ENCODE measurements at places on chromosomes 13 and 19.

GRCh38 chr19:30547246-30547645 lies 175.1 kb downstream of the ZNF536 start:
- DNase-seq = no peak

DNA sequence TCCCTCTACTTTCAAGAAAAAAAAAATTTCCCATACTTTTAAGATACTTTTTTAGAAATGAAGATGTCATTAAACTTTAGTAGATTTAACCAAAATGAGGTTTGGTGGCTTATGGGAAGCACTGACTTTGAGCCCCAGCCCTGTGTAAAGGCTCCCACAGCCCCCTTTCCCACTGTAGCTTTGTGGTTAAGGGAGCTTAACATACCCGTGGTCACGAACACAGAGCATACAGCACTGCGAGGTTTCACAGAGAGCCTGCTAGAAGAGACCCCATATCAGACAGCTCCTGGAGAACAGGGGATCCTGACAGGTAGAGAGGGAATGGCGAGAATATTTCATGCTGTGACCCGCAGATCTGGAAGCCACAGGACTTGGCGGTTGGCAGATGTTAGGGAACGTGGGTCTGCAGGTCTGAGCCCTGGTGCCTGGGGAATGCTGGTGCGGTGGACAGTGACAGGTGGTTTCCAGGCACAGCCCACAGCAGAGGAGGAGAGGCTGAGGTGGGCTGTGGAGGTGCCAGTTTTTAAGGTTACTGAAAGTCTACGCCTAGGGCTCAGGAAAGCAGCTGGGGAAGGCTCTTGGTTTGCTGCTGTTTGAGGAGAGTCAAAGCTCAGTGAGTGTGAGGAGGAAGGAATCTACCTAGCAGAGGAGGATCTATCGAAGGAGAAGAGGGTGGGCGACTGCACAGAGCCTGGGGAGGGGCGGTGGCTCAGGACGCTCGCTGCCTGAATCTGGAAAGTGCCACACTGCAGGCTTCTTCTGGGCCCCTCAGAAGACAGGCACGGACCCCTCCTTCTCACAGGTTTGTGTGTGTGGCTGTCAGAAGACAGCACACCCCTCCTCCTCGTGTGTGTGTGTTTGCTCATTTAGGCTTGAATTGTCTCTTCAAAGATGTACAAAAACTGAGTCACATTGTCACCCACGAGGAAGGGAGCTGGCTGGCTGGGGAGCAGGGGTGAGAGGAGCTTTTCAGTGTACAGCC lies 49.9 kb downstream of the SLC7A9 start:
- no peak for DNase-seq

GRCh38 chr19:7788178-7788932 lies 25.3 kb downstream of the CLEC4M start:
- no peak for DNase-seq

- no peak for DNase-seq
These were observed 3.2 kb downstream of the TMEM160 start for GRCh38 chr19:47044946-47045866.

GRCh38 chr19:33685541-33685940 lies 63.8 kb downstream of the CHST8 start:
- no peak for DNase-seq

DNA sequence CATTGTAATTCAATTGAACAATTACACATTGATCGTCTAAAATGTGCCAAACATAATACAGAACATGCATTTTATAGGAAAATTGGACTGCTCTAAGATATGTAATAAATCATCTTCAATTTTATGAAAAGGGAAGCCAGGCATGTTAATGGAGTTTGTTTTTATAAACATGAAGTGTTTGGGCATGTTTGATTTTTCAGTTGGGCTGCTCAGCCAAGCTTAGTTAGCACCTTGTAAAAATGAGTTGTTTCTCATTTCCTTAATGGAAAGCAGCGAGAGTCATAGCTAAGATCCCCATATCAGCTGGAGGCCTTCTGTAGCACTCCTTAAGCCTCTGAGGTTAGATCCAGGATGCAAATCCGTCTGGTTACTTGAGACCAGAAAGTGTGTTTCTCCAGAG lies 422.3 kb downstream of the SPRY2 start:
- no peak for DNase-seq

DNA sequence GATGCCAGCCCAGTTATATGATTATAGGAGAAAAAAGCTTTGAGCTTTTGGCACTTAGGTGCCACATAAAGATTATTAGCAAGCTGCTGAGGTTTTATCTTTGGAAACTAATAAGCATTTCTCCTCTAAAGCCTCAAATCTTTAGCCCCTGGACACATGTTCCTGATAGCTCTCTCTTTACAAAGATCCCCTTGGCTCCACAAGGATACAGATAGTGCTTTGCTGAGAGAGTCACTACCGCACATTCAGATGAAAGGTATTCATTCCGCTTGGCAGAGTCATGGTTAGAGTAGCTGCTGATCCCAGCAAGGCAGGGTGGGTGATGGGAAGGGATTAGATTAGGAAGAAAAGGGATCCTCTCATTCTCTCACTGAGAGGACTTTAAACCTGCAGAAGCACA lies 28.2 kb upstream of the PSG7 start:
- DNase-seq = no peak

DNA sequence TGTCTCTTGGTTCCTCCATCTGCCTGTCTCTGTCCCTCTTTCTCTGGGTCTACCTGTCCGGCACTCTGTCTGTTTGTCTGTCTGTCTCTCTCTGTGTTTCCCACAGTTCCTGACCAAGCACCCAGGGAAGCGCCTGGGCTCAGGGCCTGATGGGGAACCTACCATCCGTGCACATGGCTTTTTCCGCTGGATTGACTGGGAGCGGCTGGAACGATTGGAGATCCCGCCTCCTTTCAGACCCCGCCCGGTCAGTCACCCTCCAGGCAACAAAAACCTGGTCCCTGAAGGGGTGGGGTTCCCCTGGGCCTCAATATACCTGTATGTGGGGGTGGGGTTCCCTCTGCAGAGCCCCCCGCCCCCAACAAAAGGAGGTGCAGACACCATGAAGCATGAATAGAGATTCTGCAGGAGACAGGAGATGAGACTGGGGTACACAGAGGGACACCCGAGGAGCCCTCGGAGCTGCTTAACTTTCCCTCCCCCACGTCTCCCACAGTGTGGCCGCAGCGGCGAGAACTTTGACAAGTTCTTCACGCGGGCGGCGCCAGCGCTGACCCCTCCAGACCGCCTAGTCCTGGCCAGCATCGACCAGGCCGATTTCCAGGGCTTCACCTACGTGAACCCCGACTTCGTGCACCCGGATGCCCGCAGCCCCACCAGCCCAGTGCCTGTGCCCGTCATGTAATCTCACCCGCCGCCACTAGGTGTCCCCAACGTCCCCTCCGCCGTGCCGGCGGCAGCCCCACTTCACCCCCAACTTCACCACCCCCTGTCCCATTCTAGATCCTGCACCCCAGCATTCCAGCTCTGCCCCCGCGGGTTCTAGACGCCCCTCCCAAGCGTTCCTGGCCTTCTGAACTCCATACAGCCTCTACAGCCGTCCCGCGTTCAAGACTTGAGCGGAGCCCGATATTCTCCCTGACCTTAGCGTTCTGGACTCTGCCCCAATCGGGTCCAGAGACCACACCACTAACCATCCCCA lies 2.6 kb upstream of the CACNG7 start:
- DNase-seq = peak; percentile 22

DNA sequence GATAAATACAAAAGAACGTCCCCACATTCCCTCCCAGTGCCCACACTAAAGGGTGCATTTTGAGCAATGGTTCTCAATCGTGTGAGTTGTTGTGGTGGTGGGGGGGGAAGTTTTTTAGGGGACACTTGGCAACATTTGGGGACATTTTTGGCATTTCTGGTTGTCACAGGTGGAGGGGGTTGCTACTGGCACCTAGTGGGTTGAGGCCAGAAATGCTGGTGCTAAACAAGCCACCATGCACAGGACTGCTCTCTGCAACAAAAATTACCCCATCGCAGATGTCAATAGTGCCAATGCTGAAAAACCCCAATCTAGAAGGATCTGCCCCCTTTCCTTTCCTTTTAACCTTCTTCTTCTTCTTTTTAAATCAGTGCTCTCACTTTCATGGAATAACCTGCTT lies 453.3 kb downstream of the TSHZ3 start:
- no peak for DNase-seq

GRCh38 chr13:51370116-51370515 lies 30.6 kb downstream of the SERPINE3 start:
- no peak for DNase-seq

GRCh38 chr19:45117167-45117594 lies 24.2 kb downstream of the PPP1R37 start:
- no peak for DNase-seq

- no peak for DNase-seq
These were observed 3.5 kb downstream of the PAK4 start for GRCh38 chr19:39129116-39129515.

- DNase-seq = no peak
These were observed 2857.0 kb upstream of the PCDH20 start for GRCh38 chr13:64272681-64273080.

- DNase-seq = peak; percentile 23
These were observed 66.9 kb upstream of the TM9SF2 start for GRCh38 chr13:99434258-99434788.

DNA sequence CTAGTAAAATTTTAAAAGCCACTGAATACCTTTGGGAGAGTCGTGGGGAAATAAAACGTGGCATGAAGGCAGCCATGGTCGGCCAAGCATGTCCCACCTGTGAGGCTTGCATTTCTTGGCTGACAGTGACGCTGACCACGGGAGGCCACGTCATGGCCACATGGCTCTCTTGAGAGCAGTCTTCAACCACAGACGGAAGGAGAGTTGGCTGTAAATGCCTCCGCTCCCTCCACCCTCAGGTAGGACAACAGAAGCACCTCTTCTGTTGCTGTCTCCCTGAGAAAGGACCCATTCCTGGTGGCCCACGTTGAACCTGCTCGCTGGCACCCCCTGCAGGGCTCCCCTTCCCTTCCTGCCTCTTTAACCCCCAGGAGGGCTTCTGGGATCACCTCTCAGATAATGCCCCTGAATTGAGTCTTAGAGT lies 10.6 kb upstream of the LRRC25 start:
- DNase-seq = no peak

DNA sequence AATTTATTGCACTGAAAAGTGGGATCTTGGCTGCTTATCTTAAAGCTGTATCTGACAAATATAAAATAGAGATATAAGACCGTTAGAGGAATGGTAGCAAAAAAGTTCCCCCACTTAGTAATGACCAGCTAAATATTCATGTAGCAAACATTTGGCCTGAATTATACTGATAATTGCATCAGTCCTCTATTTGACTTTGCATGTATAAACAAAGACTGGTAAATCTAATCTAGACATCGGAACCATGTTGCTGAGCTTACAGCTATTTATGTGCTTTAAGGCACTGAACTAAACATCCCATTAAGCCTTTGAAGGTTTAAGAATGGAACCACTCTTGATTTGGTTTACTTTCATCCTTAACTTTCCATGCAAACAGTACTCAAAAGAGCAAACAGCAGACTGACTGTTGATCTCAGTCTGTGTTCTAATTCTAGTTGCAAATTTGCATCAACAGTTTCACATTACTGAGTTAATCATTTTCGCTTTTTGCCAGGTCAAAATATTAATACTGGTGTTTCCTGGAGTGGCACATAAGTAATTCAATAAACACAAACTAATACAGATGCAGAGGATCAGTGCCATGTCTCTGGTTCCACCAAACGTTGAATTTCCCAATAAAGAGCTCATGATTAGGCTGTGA lies 203.5 kb upstream of the HTR2A start:
- DNase-seq = no peak

DNA sequence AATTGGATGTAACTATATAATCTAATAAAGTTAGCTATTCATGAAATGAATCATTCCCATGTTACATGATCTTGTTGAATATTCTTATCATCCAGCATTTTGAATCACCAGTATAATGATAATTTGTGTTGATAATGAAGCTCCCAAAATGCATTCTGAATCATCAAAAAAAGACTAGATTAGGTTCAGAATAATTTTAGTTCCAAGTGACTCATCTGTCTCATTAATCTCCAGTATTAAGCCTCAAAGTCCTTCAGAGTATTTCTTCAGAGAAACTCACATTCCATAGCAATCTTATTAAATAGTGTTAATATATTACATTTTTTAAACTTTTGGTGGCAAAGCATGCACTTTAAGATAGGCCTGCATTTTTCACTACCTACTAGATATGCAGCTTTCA lies 207.5 kb downstream of the SLITRK5 start:
- DNase-seq = no peak

- DNase-seq = peak; percentile 67
These were observed 5.5 kb downstream of the HRC start for GRCh38 chr19:49149652-49150105.

DNA sequence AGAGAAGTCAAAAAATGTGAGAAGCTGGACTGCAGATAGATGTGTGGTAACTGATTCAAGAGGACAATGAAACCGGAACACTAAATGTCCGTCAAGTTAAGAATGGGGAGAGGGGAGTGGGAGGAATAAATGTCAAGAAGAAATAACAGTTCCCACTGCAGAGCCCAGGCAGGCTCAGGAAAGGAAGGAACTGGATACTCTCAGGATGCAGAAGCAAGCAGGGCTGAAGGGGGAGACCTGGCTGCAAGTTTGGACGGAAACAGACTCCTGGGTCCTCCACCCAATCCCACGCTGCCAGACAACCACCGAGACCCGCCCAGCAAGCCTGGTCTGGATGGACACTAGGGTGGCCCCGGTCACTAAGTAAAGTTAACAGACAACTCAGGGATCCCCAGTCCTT lies 18.1 kb downstream of the TUBGCP3 start:
- DNase-seq = no peak

- no peak for DNase-seq
These were observed 845.8 kb upstream of the SLITRK5 start for GRCh38 chr13:86825410-86825809.

DNA sequence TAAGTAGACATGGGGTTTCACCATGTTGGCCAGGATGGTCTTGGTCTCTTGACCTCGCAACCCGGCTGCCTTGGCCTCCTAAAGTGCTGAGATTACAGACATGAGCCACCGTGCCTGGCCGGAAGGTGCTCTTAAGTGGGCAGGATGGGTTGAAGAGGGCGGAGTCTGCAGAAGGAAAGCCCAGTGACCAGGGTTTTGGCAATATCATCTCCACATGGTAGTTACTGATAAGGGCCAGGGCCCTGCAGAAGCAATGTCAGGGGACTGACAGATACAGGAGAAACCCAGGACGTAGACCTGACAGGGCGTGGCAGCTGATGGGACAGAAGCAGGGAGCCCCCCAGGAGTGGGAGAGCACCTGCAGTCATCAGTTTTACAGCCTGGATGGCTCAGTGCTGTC lies 45.7 kb upstream of the RNF113B start:
- DNase-seq = no peak

GRCh38 chr13:109785141-109785891 lies 1.1 kb downstream of the IRS2 start:
- no peak for DNase-seq

DNA sequence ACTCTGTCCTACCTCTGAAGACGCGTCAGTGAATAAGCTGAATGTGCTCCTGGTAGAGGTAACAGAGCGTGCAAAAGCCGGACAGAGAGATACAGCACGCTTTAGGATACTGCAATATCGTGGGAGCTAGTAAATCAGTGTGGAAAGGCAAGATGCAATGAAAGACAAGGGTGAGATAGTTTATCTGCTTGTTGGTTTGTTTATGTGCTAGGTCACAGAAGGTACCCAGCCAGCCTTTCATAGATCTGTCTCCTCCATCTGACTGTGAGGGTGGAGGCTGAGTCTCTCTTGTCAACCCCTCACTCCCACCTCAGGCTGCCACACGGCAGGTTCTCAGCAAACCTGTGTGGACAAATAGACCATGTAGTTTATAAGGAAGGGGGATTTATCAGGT lies 904 bp upstream of the GIPC1 start:
- no peak for DNase-seq
